GM03348 (cell line): ENCODE measurements at places on chromosomes 5 and 9.

GRCh38 chr5:12193536-12193935, 289.3 kb upstream of the CTNND2 start:
- DNase-seq = no peak

GRCh38 chr5:74641735-74642542, 1.4 kb upstream of the ENC1 start:
- peak; percentile 56 for DNase-seq

DNA sequence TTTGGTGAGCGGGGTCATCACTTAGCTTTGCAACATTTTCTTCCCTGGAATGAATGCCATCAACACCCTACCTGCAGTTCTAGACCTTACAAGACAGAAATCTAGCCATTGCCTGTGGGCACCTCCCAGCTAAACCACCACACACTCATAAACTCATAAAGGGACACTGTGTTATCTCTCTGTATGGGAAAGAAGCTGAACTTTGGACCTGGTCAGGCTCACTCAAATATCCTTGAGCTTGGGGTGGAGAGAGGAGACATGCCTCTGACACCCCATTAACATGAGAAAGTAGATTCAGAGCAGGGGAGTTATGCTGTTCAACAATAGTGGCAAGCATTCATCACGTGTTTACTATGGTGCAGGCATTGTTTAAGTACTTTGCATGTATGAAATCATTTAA, 205.6 kb downstream of the ZNF462 start:
- no peak for DNase-seq

DNA sequence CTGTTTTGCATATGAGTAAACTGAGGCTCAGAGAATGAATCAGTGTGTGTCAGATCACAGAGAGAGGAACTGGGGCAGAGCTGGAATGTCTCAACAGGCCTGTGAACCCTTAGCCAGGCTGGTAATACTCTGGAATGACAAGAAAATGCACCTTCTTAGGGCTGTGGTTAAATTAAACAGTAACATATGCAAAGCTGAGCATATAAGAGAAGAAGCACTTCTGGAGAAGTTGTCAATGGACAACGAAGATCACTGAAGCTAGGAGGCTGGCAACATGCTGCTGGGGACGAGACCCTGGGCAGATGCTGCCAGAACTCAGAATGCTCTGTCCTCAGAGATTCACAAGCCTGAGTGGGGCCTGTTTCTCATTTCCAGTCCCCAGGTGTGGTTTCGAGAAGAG, 64.6 kb upstream of the EPB41L4B start:
- no peak for DNase-seq

GRCh38 chr9:124420991-124421543, 5.8 kb upstream of the PSMB7 start:
- DNase-seq = no peak

DNA sequence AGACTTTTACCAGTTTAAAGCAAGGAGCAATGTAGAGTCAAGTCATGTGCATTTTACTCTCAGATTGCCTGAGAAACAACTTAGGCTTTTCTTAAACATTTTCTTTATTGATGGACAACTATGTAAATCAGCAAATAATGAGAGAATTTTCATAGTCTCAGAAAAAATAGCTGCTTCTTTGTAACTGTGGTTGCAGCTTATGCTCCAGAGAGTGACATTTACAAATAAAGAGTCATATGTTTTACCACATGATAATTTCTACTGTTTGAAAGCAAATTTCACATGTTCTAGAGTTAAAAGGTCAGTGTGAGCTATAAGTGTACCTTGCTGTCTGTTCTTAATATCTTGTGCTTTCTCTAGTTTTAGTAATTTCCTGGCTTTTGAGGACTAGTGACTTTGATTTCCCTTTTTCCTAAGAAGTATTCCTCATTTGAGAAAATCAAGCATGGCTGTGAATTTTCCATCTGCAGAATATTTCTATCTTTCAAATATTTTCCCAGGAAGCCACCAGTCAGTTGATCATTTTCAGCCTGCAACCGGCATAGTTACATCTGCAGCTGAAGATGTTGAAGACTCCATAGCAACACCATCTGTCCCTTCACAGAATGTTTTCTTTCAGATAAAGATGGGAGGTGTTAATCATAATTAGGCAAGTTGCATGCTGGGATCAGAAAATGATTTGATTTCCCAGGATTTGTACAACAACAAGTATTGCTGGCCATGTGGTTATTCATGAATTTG, 229.9 kb downstream of the SGCD start:
- DNase-seq = no peak

GRCh38 chr5:65651144-65651543, 26.3 kb downstream of the SHLD3 start:
- no peak for DNase-seq

DNA sequence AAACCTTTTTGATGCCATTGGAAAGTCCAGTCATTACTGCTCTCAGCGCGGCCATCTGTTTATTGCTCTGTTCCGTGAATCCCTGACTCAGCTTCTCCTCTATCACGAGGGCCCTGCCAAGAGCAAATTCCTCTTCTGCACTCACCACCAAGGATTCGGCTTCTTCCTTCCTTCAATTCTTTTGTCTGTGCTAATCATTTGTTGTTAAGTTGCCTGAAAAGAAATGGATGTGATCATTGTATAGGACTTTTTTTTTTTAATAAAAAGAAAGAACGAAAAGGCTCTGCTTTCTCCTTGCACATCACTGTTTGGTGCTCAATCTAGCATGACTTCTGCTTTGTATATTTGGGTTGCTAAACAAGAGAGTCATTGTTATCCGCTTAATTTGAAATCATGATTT, 128.7 kb upstream of the PIK3R1 start:
- peak; percentile 79 for DNase-seq

DNA sequence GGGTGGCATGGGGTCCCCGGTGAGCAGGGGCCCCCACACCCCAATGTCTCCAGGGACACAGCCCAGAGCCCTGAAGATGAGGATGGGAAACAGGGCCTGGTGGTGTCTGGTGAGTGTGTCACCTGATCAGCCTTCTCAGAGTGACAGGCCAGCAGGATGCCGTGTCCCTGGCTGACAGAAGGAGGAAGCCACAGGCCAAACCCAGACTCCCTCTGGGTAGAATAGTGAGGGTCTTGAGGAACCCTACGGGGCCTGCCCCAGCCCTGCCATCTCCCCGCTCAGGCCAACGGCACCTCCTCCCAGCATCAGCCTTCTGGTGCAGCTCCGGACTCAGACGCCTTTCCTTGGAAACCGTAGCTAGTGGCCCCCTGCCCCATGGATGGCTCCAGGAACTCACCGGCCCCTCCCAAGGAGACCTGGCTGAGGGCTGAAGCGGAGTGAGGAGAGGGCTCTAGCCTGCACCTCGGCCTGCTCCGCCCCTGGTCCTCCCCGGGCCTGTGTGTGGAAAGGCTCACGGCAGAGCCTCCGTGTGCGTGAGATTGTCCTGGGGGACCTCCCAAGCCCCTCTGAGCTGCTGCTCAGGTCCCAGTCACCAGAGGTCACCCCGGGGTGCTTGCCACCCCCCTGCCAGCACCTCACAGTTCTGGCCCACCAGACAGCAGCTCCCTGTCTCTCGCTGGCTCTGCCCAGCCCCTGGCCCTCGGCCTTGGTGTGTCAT, 6.0 kb downstream of the RALGDS start:
- DNase-seq = no peak
